NCI-H446 treated with DMSO at 0.1 percent for 48 hours (cell line): ENCODE measurements at places on chromosomes 6 and 20.

DNA sequence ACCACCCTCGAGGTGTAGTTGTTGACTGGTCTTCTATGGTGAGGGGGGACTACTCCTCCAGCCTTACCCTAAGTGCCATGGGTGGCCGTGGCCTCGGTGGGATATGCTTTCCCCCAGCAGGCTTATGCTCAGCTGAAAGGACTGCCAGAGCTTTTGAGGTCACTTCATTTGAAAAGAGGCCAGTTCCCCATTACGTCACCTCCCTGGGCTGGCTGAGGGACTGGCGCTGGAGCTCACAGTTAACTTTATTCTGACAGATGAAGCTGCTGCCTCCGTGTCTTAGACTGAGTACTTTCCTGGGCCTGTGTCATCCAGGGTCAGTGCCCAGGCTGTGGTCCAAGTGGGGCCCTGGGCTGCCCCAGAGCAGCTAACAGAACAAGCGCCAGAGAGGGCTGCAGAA lies 42.8 kb upstream of the PCMTD2 start:
- no peak for DNase-seq

DNA sequence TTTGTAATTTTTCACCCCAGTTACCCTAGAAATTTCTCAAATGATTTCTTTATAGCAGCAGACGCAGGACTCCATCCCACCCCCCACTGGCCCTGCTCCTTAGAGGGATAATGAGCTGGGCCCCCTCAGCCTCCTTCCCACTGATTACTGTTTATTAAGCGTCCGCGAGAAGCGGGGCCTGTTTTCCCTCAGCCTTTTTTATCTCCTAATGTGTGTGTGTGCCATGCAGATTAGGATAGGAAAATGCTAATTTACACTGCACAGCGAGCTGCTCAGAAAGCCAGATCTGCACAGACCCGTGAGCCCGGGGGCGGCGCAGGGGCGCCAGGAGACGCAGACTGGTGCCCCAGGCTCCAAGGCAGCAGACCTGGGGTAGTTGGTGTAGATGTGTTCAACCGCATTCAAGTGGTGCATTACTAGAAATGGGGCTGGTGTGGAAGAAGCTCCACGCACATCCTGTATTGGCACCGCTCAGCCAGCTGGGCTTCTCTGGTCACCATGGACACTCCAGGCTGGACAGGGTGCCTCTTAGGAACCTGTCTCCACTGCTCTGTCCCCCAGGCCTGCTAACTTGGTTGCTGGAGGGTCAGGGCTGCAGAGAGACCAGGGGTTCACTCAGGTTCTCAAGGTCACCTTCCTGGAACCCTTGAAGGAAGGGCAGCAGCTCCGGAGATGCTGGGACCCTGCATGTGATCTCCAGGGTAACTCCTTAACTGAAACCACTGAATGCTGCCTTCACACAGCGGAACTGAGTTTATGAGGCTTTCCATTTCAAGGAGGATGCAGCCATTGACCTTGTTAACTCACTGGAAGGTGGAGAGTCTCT lies 256.3 kb downstream of the ERMARD start:
- DNase-seq = no peak

- no peak for DNase-seq
Measured at GRCh38 chr6:107716688-107717089, 107.4 kb downstream of the SCML4 start.

DNA sequence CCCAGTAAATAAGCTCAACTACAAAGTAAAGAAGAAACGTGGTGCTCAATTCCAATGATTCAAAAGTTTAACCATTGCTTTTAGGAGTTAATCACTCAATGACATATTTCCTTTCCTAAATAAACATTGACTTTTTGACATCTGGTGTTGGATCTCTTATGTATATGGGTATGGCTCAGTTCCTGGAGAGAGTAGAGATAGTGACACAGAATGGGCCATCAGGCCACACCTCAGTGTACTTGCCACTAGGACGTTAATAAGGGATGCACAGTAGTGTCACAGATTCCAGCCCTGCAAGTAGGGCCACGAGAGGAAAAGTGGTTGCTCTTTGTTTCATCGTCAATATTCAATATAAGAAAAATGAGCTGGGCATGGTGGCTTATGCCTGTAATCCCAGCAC lies 48.9 kb upstream of the TXNDC5 start:
- no peak for DNase-seq

- no peak for DNase-seq
Measured at GRCh38 chr20:14879839-14880238, 542.4 kb upstream of the FLRT3 start.

DNA sequence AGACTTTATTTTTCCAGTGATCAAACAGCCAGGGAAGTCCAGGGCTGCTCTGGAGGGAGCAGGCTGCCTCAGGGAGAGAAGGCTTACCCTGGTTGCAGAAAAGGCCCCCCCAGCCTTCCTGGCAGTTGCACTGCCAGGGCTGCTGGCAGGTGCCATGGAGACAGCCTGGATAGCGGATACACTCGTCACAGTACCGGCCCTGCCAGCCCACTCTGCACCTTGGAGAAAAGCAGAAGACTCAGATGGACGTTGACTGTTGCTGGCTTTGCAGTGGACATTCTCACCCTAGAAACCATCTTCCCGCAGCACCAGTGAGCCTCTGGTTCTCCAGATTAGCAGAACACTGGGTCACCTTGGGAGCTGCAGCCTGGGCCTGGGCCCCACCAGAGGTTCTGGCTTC lies 5.4 kb downstream of the DLL1 start:
- no peak for DNase-seq
